ENCODE measurements at places on chromosomes 5 and 9.
A peak's percentile ranks its signal among the peaks of the same experiment; 100 is the strongest.

DNA sequence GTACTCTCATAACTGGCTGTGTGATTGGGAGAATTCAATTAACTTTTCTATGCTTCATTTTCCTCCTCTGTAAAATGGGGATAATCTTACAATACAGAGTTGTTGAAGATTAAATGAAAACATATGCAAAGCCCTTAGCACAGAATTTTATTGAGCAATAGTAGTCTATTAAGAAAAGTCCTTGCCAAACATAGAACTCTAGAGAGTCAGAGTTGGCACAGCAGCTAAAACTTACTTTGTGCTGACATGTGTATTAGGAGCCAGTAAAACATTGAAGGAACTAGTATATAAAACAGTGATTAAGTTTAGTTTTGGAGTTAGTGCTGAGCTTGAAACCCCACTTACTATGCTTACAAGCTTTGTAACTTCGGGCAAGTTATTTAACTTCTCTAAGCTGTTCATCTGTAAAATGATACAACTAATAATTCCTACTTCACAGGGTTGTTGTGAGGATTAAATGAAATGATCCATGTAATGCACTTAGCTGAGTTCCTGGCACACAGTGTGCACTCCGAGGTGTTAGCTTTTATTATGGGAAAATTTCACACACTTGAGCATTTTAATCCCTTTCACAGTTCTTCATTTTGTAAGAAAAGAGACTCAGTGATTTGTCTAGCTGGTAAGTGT lies 20.0 kb upstream of the GRIN3A start:
- no peak for DNase-seq

DNA sequence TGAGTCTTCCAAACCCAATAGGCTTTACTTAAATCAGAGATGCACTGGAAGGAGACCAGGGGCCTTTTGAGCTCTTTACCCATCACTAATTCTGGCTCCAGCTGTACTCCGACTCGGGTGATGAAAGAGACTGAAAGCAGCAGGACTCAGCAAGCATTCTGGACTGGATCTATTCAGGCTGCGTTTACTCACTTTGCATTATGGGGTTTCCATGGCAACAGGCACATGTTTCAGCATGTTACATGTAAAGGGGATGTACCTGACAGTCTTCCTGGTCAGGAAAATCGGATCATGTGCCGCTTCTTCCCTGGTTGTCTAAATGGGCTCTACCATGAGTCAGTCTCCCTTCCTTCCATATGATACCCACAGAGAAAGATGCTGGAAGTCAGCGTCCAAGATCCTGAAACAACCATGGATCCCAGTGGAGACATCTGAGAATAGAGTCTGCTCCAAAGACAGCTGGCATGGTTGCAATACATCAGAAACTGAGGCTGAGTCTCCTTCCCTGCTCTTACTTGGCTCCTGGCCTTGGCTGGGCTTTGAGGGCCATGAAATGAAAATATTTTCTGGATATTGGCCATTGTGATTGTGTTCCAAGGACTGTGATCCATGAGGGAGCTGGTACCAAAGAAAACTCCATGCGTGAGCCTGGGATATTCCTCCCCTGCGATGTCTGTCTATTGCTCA lies 102.5 kb upstream of the TNC start:
- DNase-seq, result no peak

- no peak for DNase-seq
Measured at GRCh38 chr9:134962065-134962972, 44.6 kb upstream of the FCN1 start.

DNA sequence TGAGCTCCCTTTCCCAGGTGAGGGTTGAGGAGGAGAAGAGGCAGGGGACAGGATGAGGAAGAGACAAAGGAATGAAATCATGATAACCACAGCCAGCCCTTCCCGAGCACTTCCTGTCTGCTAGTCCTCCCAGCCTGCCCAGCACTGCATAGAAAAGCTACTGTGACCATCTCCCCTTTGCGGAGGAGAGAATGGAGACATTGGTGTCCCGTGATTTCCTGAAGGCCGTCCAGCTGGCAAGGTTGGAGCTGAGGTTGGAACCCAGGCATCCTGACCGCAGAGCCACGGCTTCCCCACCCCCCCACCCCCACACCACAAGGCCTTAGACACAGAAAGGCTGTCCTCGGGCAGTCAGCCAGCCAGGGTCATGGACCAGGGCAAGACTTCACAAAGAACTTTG lies 131.1 kb upstream of the ICE1 start:
- no peak for DNase-seq

DNA sequence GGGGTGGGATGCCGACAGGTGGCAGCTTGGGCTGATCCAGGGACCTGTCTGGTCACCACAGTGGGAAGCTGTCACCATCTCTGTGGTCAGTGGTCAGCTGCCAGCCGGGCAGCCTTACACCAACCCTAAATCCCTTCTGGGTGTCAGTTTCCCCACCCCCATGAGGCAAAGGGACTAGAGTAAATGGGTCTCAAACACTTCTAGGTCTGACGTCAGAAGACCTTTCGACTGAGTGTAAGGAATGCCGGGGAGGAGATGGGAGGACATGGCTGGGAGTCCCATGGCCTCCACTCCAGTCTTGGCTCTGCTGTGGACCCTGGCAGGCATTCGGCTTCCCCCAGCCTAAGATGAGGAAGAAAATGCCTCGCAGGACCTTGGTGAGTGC lies 40.3 kb upstream of the SLC25A51 start:
- DNase-seq, result no peak

- DNase-seq, result no peak
Measured at GRCh38 chr9:135533674-135534073, 12.3 kb upstream of the OBP2A start.

DNA sequence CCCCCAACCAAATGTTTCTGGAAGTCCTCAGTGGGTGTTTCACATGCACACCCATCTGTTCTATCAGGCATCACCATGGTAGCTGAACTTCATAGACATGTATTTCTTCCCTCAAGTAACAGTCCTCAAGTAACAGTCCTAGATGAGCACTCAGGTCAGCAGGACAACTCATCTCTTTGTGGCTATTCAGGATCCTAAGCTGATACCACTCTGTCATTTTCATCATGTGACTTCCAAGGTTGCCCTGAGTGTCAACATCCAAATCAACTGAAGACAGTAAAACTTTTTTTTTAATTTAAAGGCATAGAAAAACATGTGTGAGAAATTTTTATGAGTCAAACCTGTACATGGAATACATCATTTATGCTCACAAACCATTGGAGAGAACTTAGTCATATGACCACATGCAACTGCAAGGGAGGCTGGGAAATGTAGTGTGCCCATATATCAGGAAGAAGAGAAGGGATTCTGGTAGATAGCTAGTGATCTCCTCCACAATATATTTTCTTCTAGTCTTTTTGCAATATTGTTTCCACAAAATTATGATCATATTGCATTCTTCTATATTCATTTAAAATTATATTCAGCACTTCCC lies 64.2 kb upstream of the FST start:
- DNase-seq, result no peak

DNA sequence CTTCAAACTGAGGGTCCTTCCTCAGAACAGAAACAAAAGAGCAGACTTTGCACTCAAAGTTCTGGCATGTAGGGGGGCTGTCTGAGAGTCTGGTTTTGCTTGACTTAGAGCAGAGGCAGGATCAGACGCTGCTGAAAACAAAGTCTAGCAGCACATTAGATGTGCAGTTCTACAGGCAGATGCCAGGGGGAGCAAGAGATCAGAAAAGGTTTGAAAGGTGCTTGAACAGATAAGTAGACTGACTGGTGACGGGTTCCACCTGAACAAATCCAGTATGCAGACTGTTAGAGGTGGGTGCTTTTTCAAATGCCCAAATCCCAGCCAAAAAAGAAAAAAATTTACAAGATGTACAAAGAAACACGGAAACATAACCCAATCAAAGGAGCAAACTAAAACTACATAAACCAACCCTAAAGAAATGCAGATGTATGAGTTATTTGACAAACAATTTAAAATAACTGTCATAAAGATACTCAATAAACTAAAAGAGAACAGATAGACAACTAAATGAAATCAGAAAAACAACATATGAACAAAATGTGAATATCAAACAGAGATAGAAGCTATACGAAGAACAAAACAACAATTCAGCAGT lies 194.7 kb upstream of the FREM1 start:
- peak; percentile 26 for DNase-seq

DNA sequence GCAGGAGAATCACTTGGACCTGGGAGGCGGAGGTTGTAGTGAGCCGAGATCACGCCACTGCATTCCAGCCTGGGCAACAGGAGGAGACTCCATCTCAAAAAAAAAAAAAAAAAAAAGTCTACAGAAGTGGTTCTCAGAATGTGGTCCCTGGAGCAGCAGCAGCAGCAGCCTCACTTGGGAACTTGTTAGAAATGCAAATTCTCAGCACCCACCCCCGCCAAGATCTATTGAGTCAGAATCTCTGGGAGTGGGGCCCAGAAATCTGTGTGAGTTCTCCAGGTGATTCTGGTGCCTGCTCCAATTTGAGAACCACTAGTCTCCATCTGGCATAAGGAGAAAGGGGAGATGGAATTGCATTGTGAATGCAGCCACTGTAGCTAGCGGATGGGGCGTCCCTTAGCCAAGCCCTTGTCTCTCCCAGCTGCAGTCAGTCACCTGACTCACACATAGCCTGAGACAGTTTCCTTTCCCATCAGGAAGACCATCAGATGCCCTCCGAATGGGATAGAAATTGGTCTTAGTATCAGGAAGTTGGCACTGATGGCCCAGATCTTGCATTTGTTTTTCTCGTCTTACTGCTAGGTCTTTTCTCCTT lies 12.2 kb upstream of the PTCH1 start:
- no peak for DNase-seq

GRCh38 chr5:73682176-73682575 lies 56.2 kb downstream of the ARHGEF28 start:
- no peak for DNase-seq

DNA sequence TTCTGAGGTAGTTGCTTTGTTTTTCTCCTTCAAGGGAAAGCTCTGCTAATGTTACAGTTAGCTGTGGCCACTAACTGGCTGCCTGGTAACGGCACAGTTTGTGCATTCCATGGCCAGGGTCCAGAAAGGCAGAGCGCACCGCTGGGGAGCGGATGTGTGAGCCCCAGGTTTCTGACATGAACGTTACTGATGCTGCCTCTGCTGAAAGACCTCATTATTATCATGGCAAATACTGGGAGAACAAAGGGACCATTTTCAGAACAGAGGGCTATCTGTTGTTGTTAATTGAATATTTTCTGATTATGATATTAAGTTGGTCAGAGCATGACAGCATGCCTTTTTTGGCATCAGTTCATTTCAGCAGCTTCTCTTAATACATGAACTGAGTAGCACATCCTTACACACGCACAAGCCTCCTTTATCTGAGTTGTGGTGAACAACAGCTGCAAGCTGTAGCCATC lies 134.1 kb downstream of the NUDT12 start:
- DNase-seq, result no peak

GRCh38 chr5:107985144-107985543 lies 314.4 kb upstream of the EFNA5 start:
- DNase-seq, result no peak

- DNase-seq, result no peak
Measured at GRCh38 chr5:172870291-172870714, 36.3 kb downstream of the ERGIC1 start.

GRCh38 chr9:78462611-78463010 lies 165.7 kb downstream of the PSAT1 start:
- no peak for DNase-seq

DNA sequence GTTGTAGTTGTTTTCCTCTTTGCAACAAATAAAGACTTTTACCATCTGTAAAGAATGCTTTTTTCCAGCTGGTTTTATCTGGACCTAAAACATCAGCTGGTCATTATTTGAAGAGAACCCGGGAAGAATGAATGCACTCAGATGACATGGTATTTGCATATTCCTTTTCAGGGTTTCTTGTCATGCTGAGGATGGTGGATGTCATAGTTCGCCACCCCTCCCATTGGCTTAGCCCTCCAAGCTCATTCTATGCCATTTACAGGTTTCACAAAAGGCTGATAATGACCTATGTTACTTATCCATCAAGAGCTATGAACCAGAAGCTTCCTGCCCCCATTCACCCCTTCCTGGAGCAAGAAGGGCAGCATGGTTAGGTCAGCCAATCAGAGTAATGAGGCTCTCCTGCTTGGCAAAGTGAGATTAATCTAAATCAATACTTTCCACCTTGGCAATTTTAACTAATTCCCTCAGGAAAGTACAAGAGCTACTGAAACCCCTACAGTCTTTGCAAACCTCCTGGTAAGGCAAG lies 440.5 kb upstream of the TLE4 start:
- no peak for DNase-seq

- DNase-seq, result no peak
Measured at GRCh38 chr5:127353327-127353726, 62.7 kb downstream of the MEGF10 start.

GRCh38 chr5:54764102-54765090 lies 221.0 kb downstream of the ESM1 start:
- DNase-seq, result no peak

DNA sequence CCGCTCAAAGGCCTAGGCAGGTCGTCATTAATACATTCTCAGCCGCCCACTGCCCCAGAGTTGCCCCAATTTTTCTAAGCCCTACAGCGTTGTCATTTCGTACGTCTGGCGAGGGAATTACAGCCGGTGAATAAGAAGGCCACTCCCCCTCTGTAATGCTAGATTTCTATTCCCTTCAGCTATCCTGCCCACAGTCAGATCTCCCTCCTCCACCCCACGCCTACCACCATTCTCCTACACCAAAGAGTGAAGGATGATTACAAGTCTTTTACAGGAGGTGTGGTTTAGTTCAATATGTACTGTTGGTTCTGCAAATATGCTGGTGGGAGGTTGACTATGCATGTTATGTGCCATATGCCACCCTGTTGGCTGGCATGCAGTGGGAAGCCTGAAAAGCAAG lies 83.7 kb upstream of the SMIM15 start:
- no peak for DNase-seq

GRCh38 chr9:29875547-29875946 lies 2302.3 kb upstream of the C9orf72 start:
- DNase-seq, result no peak

DNA sequence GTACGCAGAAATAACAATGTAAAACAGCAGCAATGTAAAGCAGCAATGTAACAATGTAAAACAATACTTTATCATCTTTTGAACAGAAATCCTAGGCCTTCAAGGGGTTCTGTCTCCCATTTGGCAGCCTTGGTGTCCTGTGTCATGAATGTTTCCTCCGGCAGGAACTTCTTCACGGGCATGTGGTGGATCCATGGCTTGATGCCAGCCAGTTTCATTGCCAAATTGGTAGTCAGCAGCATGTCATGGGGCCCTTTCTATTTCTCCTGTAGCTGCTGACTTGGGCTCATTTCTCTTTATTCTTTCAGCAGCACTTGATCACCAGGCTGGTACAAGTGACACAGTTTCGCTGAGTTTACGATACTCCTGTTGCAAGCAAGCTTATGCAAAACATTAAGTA lies 275.3 kb downstream of the HTR1A start:
- no peak for DNase-seq

DNA sequence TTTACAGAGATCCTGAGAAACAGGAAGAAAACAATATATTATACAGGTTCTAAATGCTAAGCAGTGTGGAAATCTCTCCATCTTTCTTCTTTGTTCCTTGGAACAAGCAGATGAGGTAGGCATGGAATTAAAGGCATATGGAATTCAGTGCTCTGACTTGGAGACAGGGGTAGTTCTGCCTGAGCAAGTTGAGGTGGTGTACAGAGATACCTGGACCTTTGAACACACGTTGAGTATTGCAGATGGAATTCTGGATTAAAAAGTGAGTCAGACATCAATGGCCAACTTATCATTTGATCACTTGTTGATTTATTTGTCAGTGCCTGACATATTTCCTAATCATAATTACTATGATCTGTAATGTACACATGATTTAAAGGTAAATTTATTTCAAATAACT lies 293.9 kb upstream of the IRX4 start:
- DNase-seq, result no peak

- DNase-seq, result no peak
Measured at GRCh38 chr5:16505904-16506303, 40.3 kb upstream of the ZNF622 start.

All from activated naive CD8-positive, alpha-beta T cell treated with anti-CD3 and anti-CD28 coated beads, Interleukin-2, amount 50 U/mL, for 24 hours (primary cell).